A549 treated with RU486 at 1 μM for 4 hours (cell line): ENCODE measurements at places on chromosomes 12 and 14. TPM values are rescaled to one million over a fixed set of nuclear protein-coding genes. Genes with fewer than 3 reads are reported as not detected.

The KRT75 gene
- 0.11 to 0.35 TPM (median 0.24 TPM) in 5 replicates for total RNA-seq

The NXPH4 gene
- 3.9 to 6.8 TPM (median 5.6 TPM) in 5 replicates for total RNA-seq

The BIN2 gene
- 0.12 to 0.21 TPM (median 0.15 TPM) in 4 of 5 replicates, not detected in the other for total RNA-seq

The OAS1 gene
- 59.6 to 92.3 TPM (median 83.6 TPM) in 5 replicates for total RNA-seq

The CMA1 gene
- not detected in 5 replicates for total RNA-seq

The SINHCAF gene
- 39.7 to 65.2 TPM (median 54.5 TPM) in 5 replicates for total RNA-seq

The FITM1 gene
- 0.17 to 0.31 TPM in 2 of 5 replicates, not detected in the others for total RNA-seq

The SMCO2 gene
- 0.21 TPM in 1 of 5 replicates, not detected in the others for total RNA-seq

The FAM186B gene
- 0.08 to 0.27 TPM (median 0.16 TPM) in 5 replicates for total RNA-seq

The LRRC43 gene
- total RNA-seq: 0.10 to 0.27 TPM (median 0.14 TPM) in 3 of 5 replicates, not detected in the others
